ENCODE measurements at places on chromosomes 3 and 15.

DNA sequence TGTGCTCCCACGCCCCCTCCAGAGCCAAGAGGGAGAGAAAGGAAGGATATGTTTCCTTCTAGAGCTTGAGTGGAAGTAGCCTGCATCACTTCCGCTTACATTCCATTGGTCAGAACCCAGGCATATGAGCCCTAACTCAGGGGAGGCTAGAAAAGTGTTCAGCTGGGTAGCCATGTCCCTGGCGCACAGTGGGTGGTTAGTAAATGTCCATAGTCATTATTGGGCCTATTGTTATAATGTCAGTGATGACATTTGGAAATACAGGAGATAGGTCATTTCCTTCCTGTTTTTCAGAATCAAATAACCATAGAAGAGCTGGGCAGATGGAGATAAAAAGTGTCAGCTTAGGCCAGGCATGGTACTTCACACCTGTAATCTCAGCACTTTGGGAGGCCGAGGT, 27.3 kb downstream of the CD276 start:
- DNase-seq = no peak

DNA sequence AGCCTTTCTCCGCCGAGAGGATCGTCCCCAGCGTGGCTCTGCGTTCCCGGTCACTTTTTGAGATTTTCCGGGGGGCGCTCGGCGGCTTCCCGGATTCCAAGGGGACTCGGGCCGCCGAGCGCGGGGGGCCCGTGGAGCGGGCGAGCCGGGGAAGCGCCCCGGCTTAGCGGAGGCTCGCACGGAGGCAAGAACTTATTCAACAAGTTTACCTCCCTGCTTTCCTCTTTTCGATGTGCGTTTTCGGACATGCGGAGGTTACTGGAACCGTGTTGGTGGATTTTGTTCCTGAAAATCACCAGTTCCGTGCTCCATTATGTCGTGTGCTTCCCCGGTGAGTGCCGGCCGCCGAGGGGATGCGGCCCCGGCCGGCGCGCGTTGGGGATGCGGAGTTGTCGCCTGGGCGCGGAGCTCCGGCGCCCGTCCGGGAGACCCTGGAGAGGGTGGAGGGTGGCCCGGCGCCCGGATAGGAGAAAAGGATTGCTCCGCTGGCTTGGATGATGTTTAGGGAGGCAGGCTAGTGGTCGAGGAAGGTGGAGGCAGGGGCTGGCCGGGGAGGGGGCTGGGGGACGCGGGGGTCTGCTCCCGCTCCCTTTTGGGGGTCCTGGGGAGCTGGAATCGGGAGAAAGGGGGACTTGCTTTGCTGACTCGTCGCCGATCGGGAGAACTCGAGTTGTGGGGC, 810 bp downstream of the PTPRG start:
- no peak for DNase-seq

- no peak for DNase-seq
These were observed 4.8 kb downstream of the SACM1L start for GRCh38 chr3:45693941-45694521.

DNA sequence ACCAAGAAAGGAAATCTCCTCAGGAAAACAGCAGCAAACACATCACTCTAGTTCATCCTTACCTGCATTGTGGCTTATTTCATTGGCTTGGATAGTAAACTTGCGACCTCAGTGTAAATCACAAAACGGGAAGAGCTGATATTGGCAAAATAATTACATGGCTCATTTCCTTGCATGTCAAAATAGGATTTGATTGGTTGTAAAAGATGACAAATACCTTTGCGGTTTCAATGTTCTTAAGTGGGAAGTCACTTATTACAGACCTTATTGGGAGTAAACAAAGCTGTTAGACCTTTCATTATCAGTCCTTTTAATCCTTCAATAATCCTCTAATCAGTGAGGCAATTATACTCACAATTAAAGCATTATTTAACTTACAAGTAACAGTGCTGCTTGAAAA, 590.6 kb downstream of the MAGI1 start:
- DNase-seq = no peak

DNA sequence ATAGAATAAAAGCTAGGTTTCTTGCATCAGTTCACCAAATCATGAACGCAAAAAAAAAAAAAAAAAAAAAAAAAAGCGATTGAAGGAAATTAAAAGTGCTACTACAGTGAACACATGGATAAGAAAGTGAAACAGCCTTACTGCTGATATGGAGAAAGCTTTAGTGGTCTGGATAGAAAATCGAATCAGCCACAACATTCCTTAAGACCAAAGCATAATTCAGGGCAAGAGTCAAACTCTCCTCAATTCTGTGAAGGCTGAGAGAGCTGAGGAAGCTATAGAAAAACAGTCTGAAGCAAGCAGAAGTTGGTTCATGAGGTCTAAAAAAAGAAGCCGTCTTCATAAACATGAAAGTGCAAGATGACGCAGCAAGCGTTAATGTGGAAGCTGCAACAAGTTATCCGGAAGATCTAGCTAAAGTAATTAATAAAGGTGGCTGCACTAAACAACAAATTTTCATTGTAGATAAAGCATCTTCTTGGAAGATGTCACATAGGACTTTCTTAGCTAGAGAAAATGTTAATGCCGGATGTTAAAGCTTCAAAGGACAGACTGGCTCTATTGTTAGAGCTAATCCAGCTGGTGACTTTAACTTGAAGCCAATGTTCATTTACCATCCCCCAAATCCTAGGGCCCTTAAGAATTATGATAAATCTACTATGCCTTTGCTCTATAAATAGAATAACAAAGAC, 19.2 kb downstream of the P3H2 start:
- no peak for DNase-seq

- DNase-seq = no peak
These were observed 1.8 kb downstream of the PIK3CA start for GRCh38 chr3:179149951-179150350.

DNA sequence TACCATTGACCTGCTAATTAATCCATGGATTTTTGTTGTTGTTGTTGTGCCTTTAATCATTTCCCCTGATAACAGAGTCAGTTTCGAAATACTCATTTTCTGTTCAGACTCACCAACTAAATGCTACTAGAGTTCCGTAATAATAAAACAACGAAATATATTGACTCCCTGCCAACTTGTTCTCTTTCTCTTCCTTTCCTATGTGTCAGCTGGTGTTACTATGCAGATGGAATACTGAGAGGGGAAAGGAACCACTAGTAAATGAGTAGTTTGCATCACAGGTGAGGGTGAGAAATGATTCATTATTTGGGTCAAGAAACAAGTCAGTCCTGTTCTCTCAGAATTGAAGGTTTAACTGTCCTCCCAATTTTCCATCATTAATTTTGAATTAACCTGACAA, 1027.3 kb downstream of the TUSC7 start:
- DNase-seq = no peak

DNA sequence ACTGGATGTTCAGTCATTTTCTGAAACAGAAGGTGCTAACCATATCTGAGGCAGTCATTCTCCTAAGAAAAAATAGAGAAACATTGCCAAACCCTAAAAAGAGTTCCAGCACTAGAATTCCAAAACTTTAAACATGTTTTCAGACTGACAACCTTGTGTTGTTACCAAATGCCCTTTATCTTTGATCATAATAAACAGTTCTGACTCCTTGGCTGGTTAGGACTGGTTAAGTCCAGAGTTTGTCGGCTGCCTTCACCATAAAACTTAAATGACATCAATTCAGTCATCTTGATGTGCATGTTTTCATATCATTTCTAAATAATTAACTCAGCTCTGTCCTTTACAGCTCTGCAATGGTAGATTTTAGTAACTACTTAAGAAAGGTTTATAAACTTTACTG, 68.0 kb downstream of the COL8A1 start:
- no peak for DNase-seq

DNA sequence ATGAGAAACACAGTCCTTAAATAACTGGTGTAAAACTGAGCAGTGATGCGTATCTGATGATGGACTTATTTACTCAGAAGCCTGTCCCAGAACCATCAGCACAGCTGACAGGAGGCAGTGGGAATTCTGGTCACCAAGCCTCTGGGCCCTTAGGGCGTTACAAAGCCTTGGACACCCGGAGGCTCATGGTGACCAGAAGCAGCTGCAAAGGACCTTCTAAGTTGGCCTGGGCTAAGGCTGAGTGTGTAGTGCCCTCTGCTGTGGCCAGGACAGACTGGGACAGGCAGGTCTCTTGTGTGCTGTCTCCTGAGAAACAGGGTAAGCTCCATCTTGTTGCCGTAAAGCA, 168.9 kb downstream of the ATP10A start:
- DNase-seq = no peak

DNA sequence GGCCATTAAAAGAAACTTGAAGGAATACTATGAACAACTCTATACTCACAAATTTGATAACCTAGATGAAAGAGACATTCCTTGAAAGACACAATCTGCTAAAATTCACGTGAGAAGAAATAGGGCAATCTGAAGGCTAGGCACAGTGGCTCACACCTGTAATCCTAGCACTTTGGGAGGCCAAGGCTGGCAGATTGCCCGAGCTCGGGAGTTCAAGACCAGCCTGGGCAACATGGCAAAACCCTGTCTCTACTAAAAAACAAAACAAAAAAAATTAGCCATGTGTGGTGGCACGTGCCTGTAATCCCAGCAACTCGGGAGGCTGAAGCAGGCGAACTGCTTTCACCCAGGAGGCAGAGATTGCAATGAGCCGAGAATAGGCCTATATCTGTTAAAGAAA, 104.8 kb downstream of the HES1 start:
- DNase-seq = no peak

DNA sequence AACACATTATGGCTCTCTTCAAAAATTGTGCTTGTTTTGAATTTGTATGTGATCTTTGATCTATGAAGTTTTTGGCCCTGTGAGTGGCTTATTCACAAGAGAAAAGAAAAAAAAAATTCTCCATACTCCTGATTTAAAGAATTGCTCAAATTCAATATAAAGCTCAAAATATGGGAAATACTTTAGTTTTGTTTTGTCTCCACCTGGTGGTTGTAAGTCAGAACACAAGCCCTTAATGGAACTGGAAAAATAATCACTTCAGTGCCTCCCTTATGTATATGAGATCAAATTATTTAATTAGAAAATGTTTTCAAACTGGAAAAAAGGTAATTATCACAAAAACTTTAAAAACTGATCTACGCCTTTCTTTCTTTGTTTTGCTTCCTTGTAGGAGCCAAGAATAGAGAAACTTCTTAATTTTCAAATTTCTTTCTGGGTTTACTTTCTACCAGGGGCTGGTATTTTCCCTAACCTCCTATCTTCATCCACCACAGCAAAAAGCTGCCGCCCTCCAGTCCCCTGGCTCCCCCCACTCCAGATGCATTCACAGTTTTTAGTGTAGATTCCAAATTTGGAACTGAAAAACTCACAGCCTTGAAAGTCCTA, 50.6 kb downstream of the SERP1 start:
- DNase-seq = peak; percentile 38

GRCh38 chr3:31268868-31269267, 263.9 kb upstream of the STT3B start:
- no peak for DNase-seq

- DNase-seq = no peak
These were observed 21.3 kb downstream of the RTF1 start for GRCh38 chr15:41438206-41438605.

DNA sequence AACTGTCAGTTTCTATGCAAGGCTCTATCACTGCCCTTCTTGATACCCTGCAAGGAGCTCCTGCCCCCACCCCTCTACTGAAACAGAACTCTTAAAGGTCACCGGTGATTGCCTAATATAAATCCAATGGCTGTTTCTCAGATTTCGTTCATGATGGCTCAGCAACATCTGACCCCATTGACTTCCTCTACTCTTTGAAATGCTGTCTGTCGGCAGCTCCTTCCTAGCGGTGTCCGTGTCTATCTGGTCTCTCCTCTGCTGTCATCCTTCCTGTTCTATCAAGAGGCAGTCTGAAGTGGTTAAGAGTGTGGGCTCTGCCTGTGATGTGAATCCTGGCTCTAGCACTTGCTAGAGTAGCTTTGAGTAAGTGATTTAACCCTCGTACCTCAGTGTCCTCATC, 5.5 kb downstream of the TMEM266 start:
- DNase-seq = no peak

GRCh38 chr3:105869861-105870755, 1.3 kb upstream of the CBLB start:
- DNase-seq = no peak

DNA sequence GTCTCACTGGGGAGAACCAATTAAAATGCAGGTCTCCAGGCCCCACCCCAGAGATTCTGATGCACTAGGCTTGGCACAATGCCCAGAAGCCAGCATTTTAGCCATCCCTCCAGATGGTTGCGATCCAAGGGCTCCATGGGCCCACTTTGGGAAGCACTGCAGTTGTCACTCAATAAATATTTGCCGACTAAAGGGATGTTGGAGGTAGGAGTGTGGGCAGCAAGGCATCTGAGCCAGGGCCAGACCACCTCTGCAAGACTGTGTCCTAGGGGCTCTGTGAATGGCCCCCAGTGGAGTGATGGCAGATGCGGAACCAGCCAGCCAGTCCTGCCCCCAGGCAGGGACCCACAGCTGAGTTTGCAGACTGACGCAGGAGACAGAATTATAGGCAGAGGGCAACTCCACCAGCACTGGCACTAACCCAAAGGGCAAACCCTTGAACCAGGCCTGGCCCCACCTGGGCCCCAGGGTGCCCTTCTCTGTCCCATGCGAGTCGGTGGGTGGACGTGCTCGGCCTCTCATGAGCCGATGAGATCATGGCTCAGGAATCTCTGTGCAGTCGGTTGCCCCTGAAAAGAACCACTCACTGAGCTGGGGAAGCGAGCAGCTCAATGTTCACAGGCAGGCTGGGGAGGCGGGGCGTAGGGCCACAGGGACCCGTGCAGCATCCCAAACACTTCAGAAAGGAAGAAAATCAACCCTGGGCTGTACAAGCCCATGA, 49.7 kb downstream of the SEMA5B start:
- peak; percentile 36 for DNase-seq

GRCh38 chr3:186004209-186004608, 66.4 kb upstream of the TRA2B start:
- DNase-seq = no peak

DNA sequence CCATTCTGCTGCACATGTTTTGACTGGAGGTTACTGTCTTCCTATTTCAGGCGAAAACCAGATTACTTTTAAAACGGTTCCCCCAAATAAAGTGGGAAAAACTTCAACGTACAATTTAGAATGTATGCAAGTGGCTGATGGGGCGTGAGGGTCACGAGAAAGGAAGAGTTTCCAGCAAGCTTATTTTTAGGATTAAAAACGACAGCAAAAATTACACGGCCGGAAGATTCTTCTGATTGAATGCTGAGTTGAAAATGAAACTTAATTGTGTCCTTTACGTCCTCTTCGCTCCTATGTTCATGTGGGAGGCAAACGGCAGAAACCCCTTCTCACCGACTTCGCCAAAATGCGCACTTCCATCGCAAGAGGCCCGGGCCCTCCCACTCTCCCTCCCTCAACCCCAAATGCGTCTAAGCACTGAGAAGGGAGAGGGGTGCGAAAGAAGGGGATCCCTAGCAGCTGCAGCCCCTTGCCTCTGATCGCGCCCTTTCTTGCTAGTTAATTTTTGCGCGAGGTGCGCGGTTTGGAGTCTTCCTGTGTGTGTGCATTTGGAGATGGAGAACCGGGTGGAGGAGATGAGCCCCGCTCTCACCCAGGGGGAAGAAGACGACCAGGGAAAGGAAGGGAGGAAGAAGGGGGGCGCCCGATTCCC, 656 bp downstream of the CD47 start:
- no peak for DNase-seq

GRCh38 chr3:107877936-107878335, 212.9 kb downstream of the CD47 start:
- no peak for DNase-seq

GRCh38 chr3:157122832-157123427, 37.0 kb downstream of the CCNL1 start:
- no peak for DNase-seq

Data from fibroblast of the conjunctiva (primary cell).